ENCODE measurements at places on chromosomes 11 and 22.
A peak's percentile ranks its signal among the peaks of the same experiment; 100 is the strongest.

DNA sequence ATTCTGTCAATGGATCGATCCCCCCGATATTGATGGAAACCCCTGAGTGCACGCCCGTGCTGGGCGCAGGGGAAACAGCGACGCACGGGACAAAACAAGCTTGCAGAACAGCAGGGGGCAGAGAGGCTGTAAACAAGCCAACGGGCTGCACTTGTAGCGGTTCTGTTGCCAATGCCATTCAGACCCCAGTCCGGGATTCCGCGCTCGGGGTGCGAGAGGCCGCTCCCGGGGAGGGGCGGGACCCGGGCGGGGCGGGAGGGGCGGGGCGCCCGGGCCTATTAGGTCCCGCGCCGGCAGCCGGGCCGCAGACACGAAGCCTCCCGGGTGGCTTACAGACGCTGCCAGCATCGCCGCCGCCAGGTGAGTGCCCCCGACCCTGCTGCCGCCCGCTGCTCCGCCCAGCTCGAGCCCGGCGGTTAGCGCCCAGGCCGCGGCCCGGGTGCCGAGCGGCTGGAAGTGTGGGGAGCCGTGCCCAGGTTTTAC, at the start of gene BIK:
TSS of gene BIK (plus strand) at position 307 of the 483 bp plus-strand sequence. CDS start 13,273 bp downstream, outside the sequence.
- peak; percentile 24 for DNase-seq

- no peak for DNase-seq
Observed at GRCh38 chr11:65440831-65441499, 18.4 kb downstream of the NEAT1 start.

DNA sequence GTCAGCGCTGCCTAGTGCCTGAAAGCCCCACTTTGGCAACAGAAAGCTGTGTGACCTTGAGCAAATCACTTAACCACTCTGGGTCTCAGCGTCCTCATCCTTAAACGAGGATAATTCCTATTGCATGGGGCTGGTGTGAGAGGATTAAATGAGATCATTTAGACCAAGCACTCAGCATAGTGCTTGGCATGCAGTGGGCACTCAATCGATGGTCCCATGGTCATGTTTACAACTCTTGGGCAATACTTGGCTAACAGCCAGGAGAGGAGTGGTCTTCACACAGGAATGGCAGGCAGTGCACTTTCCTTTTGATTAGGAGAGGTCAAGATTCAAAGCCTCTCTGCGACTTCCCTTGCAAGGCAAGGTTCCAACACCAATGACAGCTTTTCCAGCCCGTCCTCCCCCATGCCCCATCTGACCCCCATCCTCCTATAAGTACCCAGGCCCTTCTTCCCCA, 14.1 kb downstream of the TNKS1BP1 start:
- DNase-seq = no peak

DNA sequence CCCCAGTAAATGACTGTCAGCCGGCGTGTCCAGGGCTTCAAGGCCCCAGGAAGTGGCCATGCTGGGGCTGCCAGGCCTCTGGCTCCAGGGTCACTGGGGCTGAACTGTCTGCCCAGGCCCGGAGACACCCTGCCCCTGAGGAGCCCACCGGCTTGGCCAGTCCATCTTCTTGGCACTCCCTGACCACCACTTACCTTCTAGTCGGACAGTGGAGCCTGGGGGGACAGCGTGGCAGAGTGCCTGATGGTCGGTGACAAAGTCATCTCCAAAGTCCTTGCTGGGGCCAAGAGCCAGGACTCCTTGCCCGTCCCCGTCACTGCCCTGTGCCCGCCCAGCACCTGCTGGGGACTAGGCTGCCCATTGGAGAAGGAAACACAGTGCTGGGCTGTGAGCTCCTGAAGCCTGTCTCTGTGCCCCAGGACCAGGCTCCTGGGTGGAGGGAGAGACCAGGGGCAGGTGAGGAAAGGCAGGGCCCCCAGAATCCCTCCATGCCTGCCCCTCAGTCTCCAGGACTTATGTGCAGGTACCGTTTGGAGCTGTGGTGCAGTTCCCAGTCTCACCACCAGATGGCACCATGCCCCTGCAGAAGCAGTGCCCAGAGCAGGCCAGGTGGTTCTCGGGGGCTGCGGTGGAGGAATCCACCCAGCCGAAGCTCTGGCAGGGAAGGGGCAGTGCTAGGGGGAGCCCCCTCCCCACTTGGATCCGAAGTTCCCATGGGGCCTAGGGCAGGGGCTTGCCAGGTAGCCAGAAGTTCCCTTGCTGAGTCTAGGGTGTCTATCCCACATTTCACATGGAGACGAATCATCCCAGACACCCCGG, 6.0 kb upstream of the CCDC188 start:
- peak; percentile 81 for DNase-seq

DNA sequence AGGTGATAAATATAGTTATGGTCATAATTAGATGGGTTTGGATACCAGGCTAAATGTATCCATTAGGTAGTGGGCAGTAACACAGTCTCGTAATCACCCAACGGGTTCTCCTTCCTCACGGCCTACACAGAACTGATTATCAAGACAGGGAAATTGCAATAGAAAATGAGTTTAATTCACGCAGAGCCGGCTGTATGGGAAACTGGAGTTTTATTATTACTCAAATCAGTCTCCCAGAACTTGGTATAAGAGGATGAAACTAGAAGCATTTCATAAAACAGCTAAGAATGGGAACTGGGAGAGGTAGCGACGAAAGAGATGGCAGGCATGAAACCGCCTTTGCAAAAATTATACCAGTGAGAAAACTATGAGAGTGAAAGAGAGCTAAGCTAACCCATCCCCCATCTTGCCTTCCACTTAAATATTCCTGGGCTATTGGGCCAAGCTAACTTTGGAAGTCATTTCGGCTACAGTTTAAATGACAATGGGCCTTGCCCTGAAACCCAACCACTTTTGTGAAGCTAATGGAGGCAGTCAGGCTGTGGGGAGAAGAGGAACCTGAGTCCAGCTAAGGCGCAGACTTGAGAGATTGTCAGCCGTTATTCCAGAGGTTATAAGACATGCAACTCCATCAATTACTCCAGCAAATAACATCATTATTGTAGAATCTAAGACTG, 29.6 kb downstream of the CTSC start:
- no peak for DNase-seq

DNA sequence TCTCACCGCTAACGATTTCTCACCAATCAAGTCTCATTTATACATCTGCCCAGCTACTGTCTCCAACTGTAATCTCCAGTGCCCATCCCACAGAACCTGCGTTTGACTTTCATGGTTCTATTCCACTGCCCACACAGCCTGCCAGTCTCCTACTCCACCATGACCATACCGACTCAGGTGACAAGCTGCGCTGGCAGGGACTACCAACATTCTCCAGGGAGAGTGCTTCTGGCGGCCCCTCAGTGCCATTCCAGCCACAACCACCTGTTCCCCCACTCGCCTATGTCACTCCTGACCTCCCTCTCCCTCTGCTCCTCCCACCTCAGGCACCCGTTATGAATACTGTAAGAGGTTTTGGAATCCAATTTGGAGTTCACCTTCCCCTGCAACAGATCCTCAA, 108.5 kb upstream of the BID start:
- DNase-seq = no peak

- no peak for DNase-seq
Observed at GRCh38 chr22:31586137-31586920, 75.7 kb downstream of the PISD start.

GRCh38 chr11:133227632-133228111, 304.6 kb downstream of the OPCML start:
- DNase-seq = no peak

DNA sequence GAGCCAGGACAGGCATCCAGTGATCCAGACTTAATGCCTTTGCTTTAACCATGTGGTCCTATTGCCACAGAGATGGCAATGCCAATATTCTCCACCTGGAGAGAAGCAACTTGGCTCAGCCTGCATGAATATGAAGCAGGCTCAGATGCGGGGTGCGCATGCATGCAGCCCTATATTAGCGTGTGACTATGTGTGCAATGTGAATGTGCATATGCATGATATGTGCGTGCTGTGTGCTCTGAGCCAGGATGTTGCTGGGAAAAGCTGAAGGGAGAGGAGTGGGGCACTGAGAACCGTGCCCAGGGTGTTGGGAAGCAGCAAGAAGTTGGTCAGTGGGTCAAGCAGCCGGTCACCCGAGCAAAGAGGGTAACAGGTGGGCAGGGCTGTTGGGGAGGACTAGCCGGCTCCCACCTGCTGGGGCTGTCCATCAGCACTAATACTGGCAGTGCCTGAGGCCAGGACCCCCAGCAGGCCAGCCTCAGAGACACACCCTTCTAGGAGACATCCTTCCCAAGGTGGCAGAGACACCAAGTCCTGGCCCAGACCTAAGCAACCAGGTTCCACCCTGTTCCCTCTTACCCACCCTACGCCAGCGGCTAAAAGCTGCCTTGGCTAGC, 24.8 kb upstream of the MYOD1 start:
- no peak for DNase-seq

DNA sequence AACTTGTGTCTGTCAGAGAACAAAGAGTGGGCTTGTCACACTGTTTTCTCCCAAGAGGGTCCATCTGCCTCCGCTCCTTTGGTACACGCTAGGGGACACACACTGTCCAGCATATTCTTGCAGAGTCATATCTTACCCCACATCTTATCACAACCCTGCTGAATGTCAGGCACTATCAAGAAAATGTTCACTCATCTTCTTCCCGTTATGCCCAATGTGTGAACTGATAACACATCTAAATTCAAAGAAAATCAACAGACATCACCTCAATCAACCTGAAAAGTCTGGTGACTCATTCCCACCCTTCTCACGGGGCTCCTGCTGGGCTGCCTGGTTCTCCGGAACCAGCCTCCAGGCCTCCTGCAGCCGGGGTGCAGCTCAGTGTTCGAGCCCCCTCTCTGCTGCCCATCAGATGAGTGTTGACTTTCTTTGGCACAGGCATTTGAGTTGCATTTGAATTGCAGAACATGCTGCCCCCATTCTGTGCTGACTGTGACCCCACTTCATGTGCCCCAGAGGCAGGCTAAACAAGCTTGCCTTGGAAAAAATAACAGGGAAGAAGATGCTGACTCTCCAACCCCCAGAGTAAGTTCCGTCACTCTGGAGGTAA, 19.4 kb downstream of the GRAP2 start:
- peak; percentile 74 for DNase-seq

Data from activated naive CD8-positive, alpha-beta T cell treated with anti-CD3 and anti-CD28 coated beads for 36 hours (primary cell).